ENCODE measurements at places on chromosomes 5 and 9. TPM values are rescaled to one million over a fixed set of nuclear protein-coding genes. Genes with fewer than 3 reads are reported as not detected.

GDNF gene
- total RNA-seq, result not detected

GRCh38 chr9:134378901-134379338 lies 52.7 kb downstream of the RXRA start:
- DNase-seq, result no peak

DNA sequence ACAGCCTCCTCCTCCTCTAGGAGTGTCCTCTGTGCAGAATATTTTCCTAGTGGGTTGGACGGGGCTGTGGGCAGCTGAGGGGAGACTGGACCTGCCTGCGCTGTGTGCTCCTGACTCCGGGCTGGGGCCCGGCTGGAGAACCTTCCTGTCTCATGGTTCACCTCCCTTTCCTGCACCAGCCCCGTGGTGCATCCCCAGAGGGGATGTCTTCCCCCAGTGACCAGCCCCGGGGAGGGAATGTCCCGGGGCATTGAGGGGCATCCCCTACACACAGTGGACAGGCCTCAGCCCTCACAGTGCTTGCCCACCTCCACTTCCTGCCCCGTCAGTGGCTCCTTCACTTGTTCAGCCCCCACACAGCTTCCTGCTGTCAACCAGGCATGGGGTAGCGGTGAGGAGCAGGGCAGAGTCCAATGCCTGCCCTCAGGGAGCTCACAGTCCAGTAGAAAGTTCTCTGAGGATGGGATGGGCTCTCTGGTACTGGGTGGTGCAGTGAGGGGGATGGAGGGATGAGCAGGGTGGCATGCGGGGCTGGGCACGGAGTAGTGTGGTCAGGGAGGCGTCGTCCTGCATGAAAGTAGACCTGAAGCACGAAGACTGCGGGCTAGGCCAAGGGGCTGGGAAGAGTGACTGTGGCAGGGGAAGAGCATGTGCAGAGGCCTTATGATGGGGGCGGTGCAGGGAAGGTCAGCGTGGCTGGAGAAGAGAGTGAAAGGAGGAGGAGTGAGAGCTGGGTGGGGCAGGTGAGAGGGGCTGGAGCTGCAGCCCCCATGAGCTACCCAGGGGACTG lies 52.1 kb upstream of the PITX1 start:
- no peak for DNase-seq

DNA sequence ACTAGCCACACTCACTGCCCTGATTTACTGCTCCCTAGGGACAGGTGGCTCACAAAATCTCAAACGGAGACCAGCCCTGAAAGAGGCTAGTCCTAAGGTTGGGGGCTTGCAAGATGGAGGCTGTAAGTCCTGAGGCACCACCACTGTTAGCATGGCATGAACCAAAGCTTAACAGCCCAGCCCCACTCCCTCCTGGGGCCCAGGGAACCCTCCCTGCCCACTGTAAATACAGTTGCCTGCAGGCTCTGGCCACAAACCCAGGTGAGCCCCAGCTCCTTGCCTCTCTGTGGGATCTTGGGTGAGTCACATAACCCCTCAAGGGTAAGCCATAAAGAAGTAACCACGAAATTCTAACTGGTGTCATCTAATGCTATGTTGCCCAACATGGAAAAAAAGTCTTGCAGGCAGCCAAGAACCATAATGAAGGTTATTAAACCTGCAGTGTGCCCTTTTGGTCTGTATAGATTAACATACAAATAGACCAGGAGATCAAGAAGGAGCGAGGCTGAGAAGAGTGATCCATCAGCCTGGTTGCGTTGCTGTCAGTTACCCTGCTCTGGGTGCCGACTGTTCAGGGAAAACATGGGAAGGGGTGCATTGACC lies 1.7 kb upstream of the POMT1 start:
- no peak for DNase-seq

DNA sequence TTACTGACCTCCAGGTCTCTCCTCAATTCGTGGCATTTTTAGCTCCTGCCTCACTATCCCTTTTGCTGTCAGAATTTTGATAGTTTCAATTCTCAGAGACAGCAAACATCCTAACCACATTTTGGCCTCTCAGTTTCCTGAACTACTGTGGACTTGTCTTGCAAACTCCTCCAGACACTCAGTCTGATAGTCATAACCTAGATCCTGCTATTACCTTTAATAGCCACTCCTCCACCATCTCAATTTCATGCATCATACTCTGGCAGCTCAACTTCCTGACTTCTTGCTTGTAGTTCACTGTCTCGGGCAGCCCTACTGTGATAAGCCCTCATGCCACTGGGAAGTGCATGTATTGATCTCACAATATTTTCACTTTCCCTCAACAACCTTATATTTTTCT lies 481.8 kb upstream of the CDH18 start:
- DNase-seq, result no peak

DNA sequence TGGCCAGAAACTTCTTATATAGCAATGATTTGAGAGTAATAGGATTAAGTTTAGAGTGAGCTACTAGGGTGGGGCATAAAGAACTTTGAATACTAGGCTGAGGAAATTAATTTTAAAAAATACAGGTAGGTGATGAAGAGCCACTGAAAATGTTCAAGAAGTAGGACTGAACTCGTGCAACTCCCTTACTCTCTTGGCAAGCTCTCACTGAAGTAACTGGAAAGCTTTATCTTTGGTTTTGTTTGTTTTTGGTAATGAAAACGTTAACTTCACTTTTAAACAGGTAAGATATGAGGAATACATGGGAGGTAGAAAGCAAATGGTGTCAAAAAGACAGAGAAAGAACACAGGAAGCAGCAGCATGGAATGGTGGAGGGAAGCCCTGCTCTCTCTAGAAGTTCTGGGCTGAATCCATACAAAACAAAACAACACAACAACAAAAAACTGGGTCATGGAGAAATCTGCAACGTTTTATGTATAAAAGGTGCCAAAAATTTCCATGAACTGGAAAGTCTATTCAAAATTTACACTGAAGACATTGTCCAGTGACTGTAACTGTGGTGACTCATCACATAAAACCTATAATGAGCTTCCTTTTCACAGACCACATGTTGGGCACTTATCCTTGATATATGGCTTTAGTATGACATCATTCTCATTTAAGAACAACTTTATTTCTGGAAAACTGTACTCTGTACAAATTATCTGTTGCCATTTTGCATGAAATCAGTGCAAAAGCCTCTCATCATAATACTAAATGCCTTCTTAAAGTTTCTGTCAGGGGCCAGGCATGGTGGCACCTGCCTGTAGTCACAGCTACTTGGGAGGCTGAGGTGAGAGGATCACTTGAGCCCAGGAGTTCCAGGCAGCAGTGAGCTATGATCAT lies 91.2 kb upstream of the CHD1 start:
- no peak for DNase-seq

SPATA9 gene
- 0.96 TPM for total RNA-seq

DNA sequence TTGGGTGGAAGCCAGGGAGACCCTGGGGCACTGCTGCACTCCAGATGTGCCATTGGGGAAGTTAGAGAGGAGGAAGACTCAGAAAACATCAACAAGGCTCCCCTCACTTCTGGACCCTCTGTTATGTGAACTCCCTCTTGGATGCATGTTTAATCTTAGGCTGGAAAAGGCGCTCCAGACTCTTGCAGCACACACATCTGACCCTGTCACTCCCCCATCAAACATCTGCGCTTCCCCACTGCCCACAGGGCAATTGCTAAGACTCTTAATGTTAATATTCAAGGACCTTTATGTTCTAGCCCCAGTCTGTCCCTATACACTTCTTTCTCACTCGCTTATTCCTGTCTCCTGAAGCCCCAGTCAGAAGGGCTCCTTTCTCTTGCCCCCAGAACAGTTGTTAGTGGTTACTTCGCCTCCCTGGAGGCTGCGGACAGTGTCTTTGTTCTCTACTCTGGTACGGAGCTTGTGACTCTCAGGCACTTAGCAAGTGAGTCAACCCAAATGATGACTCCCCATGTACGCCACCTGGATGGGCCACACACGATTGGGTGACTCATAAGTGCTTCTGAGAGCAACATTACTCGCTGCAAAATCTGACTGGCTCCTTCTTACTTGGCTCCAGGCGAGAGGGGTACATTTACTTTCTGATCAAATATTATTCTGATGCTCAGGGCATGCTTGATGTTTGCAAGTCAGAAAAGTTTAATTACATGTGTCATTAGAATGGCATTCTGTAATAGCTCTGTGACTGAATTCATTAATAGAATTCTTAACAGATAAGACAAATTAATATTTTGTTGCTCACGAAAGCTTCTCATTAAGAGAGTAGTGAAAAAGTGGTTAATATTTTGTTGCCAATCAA lies 193.6 kb downstream of the HSPA4 start:
- DNase-seq, result no peak

DNA sequence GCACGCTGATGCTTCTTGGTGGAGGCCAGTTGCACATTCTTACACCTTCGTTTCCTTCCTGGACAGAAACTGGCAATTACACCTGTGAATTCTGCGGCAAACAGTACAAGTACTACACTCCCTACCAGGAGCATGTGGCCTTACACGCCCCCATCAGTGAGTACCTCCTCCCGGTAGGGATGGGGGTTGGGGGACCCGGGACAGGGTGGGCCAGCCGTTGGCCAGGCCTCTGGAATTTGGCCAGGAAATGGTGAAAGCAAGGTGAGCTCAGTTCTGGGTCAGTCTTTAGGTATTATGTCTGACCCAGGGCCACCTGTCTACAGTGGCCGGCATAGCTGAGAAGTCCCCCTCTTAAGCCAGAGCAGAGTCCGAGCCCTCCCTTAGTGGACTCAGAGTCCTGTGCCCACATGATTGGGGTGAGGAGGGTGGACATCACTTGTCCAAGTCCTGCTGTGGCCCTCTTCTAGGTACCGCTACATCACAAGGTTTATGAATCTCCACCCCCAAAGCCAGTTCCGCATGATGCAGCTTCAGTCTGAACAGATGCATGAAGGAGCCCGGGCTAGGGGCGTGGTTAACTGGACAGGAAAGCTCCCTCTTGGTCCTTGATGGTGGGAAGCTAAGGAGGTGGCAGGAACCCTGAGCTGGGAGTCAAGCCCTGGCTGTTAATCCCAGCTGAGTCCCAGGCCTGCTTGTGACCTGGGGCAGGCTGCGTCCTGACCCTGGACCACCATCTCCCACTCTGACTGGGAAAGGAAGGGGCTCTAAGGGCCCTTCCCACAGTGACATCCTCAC lies 61.3 kb downstream of the AMBP start:
- DNase-seq, result peak; percentile 14

- no peak for DNase-seq
These were observed 27.2 kb downstream of the RORB start for GRCh38 chr9:74524289-74524688.

IL3 gene
- not detected for total RNA-seq

GRCh38 chr9:111805830-111806241 lies 11.1 kb upstream of the SHOC1 start:
- DNase-seq, result no peak

DNA sequence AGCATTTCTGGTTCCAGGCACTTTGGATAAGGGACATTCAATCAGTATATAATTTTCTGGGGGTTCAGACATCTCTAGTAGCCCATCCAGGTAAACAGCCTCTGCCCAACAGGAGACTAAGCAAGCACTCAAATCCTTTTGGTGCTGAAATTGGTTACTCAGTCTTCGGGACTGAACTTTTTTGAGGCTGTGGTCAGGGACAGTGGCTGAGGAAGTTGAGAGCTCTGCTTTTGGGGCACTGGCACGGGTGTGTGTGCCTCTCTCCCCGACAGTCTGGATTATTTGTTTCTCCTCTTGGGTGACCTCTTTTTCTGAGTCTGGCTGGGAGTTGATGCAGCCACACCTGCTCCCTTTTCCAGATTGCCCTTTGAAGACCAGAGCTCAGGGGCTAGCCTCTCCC lies 47.6 kb downstream of the ACER2 start:
- no peak for DNase-seq

MYO10 gene
- 12.1 TPM for total RNA-seq

GRCh38 chr9:110077925-110078324 lies 130.0 kb downstream of the C9orf152 start:
- DNase-seq, result no peak

- DNase-seq, result no peak
These were observed 37.2 kb downstream of the NUDT12 start for GRCh38 chr5:103525361-103525760.

LPAR1 gene
- 93.0 TPM for total RNA-seq
